Skeletal muscle cell (primary cell): ENCODE measurements at places on chromosomes 7 and 10.

DNA sequence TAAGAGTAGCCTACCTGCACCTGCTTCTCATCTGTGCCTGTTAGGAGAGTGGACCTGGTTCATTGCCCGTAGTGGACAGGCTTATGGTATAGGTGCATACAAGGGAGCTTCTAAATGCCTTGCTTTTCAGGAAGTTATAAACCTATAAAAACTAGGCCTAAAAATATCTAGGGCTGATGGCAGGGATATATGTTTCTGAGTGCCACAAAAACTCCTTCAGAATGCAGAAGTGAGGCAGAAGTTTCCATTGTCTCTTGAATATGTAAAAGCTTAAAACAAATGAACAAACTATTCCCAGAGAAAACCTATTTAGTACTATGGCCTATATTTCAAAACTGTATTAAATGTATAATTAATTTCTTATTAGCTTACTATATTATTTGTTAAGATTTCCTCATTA lies 91.8 kb downstream of the RNLS start:
- DNase-seq = no peak

DNA sequence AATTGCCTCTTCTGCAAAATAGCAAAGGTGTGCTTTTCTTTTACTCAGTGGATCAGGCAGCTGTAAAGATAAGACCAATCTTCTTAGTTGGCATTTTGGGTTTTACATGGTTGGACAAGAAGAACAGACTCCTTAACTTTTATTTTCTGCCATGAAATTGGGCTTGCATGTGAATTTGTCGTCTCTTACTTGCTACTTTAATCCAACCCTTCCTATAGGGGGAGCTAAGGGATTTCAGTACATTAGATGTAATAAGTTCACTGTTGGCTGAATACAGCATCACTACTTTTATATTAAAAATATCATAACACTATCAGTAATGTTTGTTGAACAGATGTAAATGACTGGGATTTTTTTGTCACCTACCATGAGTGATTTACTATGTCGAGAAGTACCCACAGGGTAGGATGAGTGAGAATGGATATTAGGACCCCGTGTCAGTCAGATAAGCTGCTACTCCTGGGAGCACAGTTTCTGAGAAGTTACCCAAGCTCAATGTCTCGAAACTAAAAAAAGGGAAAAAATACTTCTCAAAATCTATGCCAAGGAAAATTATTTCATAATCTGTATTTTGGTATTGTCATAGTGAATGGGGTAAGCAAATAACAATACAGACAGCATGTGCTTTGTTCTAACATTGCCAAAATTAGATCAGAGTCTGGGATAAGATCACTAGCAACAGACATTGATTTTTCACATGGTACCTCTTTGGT lies 127.4 kb upstream of the AGR3 start:
- no peak for DNase-seq

DNA sequence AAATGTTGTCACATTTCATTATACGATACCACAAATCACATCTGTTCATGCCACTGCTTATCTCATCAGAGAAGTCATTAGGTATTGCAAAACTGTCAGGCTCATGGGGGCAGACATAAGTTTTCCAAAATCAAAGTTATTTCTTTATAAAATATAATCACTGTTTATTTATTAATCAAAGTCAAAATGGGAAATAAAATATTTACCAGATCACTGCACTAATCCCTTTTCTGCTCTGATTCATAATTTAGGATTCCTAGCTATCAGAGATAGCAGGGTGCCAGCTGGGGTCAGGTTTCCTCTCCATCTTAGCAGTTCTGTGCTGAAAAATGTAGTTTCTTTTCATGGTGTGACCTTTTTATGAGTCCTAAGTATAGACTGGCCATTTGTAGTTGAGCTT lies 117.7 kb upstream of the LANCL2 start:
- no peak for DNase-seq

DNA sequence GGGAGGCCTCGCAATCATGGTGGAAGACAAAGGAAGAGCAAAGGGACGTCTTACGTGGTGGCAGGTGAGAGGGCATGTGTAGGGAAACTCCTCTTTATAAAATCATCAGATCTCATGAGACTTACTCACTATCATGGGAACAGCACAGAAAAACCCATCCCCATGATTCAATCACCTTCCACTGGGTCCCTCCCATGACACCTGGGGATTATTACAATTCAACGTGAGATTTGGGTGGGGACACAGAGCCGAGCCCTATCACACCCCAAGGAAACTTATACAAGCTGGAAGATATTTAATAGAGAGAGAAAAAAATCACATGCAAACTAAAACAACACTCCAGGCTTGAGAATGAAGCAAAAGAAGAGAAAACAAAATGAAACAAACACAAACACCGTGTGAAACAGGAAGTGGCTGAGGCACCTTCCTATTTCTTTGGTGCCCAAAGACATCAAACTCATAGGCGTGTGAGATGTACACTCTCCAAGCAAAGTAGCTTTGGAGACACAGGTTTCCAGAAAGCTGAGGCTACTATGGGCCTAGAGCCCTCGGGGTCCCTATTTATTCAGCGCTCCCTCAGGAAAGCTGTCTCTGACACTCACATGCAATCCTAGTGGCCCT lies 97.2 kb downstream of the PRKCQ start:
- no peak for DNase-seq

DNA sequence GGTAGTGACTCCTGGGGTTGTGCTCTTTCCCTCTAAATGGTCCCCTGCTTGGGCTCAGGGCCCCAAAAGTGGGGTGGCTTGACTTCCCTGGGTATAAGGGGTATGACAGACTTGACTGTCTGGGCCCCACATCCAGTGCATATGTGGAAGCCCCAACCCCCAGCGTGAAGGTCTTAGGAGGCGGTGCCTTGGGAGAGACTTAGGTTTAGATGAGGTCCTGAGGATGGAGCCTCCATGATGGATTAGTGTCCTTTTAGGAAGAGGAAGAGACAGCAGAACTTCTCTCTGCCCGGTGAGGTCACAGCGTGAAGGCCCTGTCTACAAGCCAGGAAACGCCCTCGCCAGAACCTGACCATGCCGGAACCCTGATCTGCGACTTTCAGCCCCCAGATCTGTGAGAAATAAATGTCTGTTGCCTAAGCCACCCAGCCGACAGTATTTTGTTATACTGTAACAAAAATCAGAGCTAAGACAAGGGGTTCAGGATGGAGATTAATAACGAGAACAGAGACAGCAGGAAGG lies 23.8 kb downstream of the PODXL start:
- no peak for DNase-seq

- no peak for DNase-seq
Measured at GRCh38 chr10:46297406-46298204, 10.8 kb downstream of the ANTXRL start.

- DNase-seq = no peak
Measured at GRCh38 chr10:5549462-5550249, 24.9 kb downstream of the CALML3 start.
